GM12878 (cell line): ENCODE measurements at places on chromosomes 12 and 14. TPM values are rescaled to one million over a fixed set of nuclear protein-coding genes. Genes with fewer than 3 reads are reported as not detected.

GRCh38 chr12:108358580-108358965, 19.5 kb upstream of the CMKLR1 start:
- no peaks in the 10 kb centered on the region for H3K36me3 ChIP-seq
- no peak for DNase-seq
- no peak overlapping the region for H3K4me3 ChIP-seq
- no peaks in the 10 kb centered on the region for H3K27me3 ChIP-seq
- no peak overlapping the region for H3K27ac ChIP-seq

- peaks cover 7% of the 10 kb centered on the region; the same call in 1 of the 2 replicates for H3K4me1 ChIP-seq
- H3K27me3 ChIP-seq, result no peaks in the 10 kb centered on the region
- H3K27ac ChIP-seq, result no peak overlapping the region
- H3K36me3 ChIP-seq, result no peaks in the 10 kb centered on the region; the same call in 1 of the 2 replicates
Measured at GRCh38 chr14:95206534-95206933, 49.2 kb upstream of the DICER1 start.

- H3K4me1 ChIP-seq, result no peaks in the 10 kb centered on the region
- DNase-seq, result peak; percentile 8
- H3K36me3 ChIP-seq, result peaks cover 12% of the 10 kb centered on the region
- H3K27ac ChIP-seq, result no peak overlapping the region
Measured at GRCh38 chr14:101918065-101918989, 46.0 kb upstream of the DYNC1H1 start.

The ENDOU gene
- 0.21 TPM in 1 of 2 replicates, not detected in the other for total RNA-seq

The TAS2R10 gene
- total RNA-seq, result 0.37 and 0.54 TPM in 2 replicates

The RNASE1 gene
- total RNA-seq, result 0.40 and 0.72 TPM in 2 replicates

The CBLN3 gene
- total RNA-seq, result 2.8 and 3.8 TPM in 2 replicates
